CD4-positive, alpha-beta T cell (primary cell): ENCODE measurements at places on chromosomes 4 and X.

DNA sequence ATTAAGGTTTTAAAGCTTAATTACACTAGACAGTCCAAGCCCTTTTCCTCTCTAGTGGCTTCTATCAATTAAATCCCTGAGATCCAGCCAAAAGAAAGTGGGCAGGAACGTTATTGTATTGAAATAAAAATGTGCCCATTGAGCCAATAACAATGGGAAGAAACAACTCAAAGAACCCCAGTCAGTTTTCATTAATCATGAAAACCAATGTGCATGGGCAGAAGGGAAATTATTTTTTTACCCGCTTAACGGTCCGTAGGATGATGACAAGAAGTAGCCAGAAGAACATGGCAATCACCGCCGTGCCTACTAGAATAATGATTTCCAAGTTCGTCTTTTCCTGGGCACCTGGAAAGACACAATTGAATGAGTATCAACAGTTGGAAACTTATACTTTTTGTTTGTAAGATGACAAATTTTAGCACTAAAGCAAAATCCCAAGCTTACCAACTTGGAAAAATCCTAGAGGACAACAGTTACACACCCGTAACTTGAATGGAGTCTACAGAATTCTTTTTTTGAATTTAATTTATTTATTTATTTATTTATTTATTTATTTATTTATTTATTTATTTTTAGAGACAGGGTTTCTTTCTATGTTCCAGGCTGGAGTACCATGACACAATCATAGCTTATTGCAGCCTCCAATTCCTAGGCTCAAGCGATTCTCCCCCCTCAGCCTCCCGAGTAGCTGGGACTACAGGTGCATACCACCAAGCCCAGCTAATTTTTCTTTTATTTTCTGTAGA lies 26.8 kb downstream of the KDR start:
- no peak for DNase-seq

DNA sequence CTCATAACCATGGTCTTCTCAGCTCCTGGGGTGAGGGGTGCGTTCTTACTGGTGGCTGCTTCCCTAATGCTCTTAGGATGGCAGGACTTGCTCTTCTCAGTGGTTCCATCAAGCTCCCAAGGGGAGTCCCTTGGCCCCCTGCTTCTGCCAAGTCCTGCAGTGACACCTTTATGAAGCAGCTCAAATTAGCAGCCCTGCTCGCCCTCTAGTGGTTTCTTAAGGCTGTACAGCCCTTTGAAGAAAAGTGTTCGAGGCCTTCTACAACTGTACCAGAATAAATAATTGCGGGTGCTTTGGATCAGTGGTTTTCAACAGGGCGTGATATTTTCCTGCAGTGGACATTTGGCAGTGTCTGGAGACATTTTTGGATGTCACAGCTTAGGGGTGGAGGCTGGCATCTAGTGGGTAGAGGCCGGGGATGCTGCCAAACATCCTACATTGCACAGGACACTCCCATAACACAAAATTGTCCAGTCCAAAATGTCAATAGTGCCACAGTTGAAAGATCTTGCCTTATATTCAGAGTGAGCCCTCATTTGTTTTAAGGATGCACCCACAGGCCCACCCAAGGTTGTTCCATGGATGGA lies 204.7 kb upstream of the S100G start:
- DNase-seq, result peak; percentile 33

DNA sequence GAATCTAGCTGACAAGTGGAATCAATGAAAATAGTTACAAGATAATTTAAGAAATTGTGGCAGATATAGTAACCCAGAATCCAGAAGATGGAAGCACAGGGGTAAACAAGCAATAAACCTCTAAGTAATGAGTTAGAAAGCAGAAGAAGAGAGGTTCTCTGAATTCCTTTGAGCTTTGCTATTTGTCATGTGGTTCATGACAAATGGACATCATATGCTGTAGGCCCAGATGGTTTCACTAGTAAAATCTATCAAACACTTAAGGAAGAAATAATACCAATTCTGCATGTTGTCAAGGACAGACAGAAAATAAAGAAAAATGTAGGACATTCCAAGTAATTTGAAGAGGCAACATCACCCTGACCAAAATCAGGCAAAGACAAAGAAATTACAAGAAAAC lies 480.8 kb upstream of the INTU start:
- DNase-seq, result no peak

- no peak for DNase-seq
Measured at GRCh38 chr4:57110640-57111511, 691 bp upstream of the IGFBP7 start.
